Hair follicular keratinocyte (primary cell): ENCODE measurements at places on chromosomes 7 and 10. TPM values are rescaled to one million over a fixed set of nuclear protein-coding genes. Genes with fewer than 3 reads are reported as not detected.

OR6V1 gene
- total RNA-seq: not detected in 2 replicates

GTF2IRD1 gene
- 12.5 and 14.4 TPM in 2 replicates for total RNA-seq

VGF gene
- total RNA-seq: 0.08 TPM in 1 of 2 replicates, not detected in the other

CYP17A1 gene
- total RNA-seq: not detected in 2 replicates

PNLIPRP2 gene
- not detected in 2 replicates for total RNA-seq

CPEB3 gene
- total RNA-seq: 0.23 and 0.78 TPM in 2 replicates

ADIRF gene
- total RNA-seq: 23.8 and 44.7 TPM in 2 replicates

CNPY1 gene
- total RNA-seq: not detected in 2 replicates

ACSM6 gene
- not detected in 2 replicates for total RNA-seq

CALHM3 gene
- not detected in 2 replicates for total RNA-seq

ANLN gene
- total RNA-seq: 34.1 and 102 TPM in 2 replicates

GFRA1 gene
- not detected in 2 replicates for total RNA-seq

P4HA1 gene
- total RNA-seq: 37.3 and 54.7 TPM in 2 replicates

CLEC5A gene
- total RNA-seq: 0.23 TPM in 1 of 2 replicates, not detected in the other
